ENCODE measurements at places on chromosomes 16 and 17.
A peak's percentile ranks its signal among the peaks of the same experiment; 100 is the strongest.

GRCh38 chr17:50458270-50458669 is 10.4 kb downstream of the CHAD start:
- DNase-seq: no peak

GRCh38 chr16:67019171-67019570 is 9.8 kb upstream of the CBFB start:
- no peak for DNase-seq

GRCh38 chr17:41959336-41960095 is 7.1 kb upstream of the CNP start:
- DNase-seq: no peak

DNA sequence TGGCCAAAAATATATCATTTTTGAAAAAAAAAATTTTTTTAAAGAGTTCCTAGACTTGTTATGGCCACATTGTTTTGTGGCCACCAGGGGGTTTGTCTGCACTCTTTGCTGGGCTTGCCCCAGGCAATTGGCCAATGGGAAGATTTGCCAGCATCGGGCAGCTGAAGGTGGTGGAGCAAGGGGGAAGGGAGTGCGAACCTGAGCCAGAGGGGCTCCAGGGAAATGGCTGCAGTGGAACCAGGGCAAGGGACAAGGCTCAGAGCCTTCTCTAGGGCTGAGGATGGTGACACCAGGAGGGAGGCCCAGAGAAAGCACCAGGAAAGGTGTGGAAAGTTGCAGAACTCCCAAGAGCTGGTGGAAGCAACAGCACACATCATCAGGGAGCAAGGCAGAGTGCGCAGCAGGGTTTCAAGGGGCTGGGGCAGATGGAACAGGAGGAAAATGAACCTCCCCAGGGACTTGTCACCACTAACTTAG is 15.5 kb upstream of the CMIP start:
- peak; percentile 38 for DNase-seq

GRCh38 chr17:20095336-20096080 is 86.3 kb downstream of the SPECC1 start:
- DNase-seq: no peak

DNA sequence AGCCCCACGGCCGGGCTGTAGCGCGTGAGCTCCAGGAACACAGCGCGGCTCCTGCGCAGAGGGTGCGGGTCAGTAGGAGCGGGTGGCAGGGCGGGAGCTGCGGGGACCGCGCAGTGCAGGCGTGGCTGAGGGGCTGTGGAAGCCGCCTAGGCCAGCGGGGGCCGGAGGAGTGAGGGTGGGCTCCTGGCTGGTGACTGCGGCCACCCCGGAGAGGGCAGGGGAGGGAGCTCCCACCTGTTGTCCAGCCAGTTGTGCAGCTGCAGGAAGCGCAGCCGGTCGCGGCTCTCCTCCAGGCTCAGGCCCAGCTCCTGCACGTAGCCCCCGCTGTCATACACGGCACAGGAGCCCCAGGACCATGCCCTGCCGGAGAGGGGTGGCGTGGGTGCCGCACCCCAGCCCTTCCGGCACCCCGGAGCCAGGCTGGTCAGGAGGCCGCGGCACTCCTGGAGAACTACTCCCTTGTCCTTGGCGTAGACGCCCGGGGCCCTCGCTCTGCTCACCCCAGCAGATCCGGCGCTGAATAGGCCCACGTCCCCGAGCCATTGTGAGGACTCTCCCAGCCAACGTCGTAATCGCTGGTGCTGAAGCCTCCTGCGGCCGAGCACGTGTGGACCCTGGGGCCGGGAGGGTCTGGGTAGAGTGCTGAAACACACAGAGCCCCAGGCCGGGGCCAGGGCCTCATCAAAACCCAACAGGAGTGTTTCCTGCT is 43.9 kb downstream of the TSC2 start:
- DNase-seq: no peak

DNA sequence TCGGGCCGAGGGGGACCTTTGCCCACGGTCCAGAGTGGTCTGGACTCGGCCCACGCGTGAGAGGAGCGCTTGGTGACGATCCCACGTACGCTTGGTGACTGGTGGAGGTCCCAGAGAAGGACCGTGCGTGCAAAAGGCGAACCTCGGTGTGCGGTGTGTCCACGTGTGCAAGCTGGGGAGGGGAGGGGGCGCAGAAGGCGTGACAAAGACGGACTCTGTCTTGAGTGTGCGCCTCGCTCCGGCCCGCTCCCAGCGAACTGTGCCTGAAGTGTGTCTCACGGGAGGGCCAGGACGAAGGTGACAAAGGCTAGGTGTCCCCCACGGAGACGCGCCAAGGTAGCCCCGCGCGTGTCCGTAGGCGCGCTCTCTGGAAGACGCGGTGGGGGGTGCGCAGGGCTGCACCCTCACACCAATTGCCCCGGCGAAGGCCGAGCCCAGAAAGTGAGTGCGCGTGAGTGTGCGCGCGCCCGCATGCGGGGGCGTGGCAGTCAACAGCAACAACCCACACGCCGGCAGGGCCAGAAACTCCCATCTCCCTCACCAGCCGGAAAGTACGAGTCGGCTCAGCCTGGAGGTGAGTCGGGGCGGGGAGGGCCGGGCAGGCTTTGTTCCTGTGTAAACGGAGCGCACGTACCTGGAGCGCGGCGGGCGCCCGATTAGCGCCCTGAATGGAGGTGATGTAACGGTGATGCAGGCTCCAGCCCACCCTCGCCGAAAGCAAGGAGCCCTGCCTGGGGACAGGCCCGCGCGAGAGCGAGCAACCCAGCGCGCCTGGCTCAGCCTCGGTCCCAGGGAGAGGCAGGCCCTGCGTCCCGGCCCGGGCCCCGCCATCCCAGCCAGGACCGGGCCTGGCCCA is at the start of gene GPRC5C:
TSS of gene GPRC5C (plus strand) at position 521 of the 856 bp plus-strand sequence. CDS start 7,689 bp downstream, outside the sequence.
- peak; percentile 83 for DNase-seq

GRCh38 chr17:74157366-74157765 is 46.1 kb upstream of the RPL38 start:
- no peak for DNase-seq

DNA sequence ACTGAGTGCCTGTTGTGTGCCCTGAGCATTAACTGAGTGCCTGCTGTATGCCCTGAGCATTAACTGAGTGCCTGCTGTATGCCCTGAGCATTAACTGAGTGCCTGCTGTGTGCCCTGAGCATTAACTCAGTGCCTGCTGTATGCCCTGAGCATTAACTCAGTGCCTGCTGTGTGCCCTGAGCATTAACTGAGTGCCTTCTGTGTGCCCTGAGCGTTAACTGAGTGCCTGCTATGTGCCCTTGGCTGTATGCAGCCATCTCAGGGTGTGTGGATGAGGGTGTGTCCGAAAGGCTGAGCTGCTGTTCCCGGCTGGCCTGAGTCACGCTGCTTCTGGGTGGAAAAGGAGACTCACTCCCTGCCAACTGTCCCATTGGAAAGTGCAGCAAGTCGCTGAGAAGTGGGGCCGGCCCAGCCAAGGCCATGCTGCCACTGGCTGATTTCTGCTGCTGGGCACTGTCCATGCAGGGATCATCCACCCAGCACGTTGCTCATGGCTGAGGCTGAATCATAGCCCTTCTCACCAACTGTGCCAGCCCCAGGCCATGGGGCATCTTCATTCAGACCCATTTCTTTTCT is 113.8 kb downstream of the OR1D5 start:
- peak; percentile 34 for DNase-seq

GRCh38 chr16:88993946-88994600 is 17.1 kb upstream of the CBFA2T3 start:
- DNase-seq: no peak

DNA sequence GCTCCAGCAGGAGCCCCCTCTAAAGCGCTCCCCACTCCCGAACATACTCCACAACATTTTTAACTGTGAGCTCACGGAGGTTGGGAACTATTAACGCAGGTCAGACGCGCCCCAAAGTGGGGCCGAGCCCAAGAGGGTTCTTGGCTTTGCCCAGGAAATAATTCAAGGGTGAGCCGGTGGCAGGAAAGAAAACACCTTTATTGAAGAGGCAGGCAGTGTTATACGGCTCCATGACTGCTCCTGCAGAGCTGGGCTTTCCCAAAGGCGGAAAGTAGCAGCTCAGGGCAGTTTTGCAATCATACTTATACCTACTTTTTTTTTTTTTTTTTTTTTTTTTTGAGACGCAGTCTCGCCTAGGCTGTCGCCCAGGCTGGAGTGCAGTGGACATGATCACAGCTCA is 6.2 kb downstream of the ADCY9 start:
- DNase-seq: no peak

DNA sequence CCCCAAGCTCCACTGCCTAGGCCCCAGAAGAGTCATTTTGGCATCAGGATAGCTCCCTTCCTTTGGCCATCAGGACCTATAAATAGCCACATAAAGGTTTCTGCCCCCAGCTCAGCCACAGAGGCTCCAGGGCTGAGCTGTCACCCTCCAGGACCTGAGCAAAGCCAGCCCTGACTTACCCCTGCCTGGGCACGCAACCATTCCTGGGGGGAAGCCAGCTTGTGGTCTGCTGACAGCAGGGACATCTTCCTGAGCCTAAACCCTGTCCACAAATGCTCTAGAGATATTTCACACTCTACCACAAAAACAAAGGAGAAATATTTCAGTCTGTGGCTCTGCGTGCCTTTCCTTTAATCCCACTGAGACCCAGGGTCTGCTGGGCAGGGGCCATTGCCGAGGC is 123.7 kb upstream of the CCL2 start:
- DNase-seq: no peak

GRCh38 chr17:83071966-83072562 is 7.3 kb upstream of the METRNL start:
- DNase-seq: no peak

GRCh38 chr17:1861391-1862010 is 31.7 kb downstream of the RPA1 start:
- no peak for DNase-seq

DNA sequence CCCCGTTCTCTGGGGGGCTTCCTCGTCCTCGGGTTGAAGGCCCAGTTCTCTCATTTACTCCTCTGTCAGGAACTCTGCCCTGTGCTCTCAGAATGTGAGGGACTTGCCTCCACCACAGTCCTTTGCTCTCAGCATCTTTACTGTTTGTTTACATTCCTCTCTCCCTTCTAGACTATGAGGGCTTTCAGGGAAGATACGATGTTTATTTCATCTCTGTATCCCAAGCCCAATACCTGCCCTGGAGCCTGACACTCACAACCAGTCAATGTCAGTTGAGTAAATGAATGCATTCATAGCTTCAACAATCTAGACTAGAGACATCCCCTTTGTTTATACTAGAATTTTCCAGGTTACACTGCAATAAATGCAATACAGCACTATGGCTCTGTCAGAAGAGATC is 409.6 kb upstream of the CDH11 start:
- DNase-seq: no peak

DNA sequence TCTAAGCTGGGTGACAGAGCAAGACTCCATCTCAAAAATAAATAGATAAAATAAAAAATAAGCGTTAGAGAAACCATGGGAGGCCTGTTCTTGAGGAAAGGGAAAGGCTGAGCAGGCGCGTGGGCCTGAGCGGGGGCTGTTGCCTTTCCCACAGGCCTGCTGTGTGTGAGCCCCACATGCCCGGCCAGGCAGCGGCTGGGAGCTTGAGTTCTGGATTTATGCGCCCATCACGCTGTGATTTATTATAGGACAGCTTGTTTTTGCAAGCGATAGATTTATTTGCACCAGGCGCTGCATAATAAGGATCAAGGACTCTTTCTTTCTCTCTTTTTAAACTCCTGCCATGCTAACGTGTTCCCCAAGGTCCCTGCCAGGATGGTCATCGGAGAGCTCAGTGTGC is 14.8 kb upstream of the WFDC1 start:
- DNase-seq: no peak

- no peak for DNase-seq
Measured at GRCh38 chr16:74372369-74372768, 3.7 kb upstream of the NPIPB15 start.

GRCh38 chr17:42669977-42670788 is 6.6 kb downstream of the PLEKHH3 start:
- no peak for DNase-seq

DNA sequence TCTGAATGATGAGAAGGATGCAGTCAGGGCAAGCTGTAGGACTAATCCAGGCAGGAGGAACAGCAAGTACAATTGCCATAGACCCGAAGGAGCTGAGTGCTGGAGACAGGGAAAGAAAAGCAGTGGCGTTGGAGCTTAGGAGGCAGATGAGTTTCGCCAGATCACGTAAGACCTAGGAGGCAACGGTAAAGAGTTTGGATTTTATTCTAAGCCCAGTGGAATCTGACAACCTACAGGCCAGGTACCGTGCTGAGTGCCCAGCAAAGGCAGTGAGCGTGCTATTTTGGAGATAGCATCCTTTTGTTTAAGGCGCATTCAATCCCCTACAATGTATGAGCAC is 1.2 kb downstream of the USP43 start:
- DNase-seq: no peak

DNA sequence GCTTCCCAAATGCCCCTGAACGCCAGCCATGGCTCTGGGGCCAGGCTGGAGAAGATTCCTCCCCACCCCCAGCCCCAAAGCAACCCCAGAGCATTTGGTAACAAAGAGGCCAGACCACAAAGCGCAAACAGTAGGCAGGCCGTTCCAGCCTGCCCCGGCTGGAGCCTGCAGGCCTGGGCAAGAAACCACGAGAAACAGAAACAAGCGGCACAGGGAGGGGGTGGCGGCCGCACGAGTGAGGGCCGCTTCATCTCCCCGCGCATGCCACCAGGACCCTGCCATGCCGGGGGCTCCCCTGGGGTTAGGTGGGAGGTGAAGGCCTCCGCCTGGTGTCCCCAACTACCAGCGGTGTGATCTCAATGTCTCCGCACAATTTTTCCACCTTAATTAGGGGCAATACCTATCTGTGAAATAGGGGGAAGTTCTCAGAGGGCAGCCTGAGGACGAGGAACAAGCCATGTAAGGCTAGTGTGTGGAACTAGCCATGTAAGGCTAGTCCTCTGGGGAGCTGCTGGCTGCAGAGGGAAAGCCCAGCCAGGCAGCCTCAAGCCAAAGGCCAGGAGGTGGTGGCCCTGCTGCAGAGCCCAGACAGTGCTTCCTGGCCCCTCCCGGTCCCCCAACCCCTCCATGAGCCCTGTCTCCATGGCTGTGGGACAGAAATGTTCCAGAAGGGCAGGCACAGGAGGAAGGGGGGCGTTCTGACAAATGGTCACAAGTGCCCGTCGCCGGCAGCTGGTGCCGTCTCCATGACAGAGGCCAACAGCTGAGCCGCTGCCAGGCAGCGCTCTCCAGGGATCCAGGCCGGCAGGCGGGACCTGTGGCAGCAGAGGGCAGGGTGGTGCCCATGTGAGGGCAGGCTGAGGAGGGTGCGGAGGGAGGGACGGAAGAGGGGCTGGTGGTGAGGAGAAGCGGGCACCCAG is 14.5 kb upstream of the MTSS2 start:
- no peak for DNase-seq
